ENCODE measurements at places on chromosomes 11 and 22. TPM values are rescaled to one million over a fixed set of nuclear protein-coding genes. Genes with fewer than 3 reads are reported as not detected.

Gene TTC36
- 0.97 TPM for total RNA-seq

Gene INS
- not detected for total RNA-seq

Gene ENTHD1
- total RNA-seq = not detected

Gene ZNF215
- total RNA-seq = 6.5 TPM

Gene TENM4
- total RNA-seq = 21.3 TPM

Gene POU2AF2
- total RNA-seq = not detected

Gene DDTL
- total RNA-seq = 3.0 TPM

Gene MUC6
- not detected for total RNA-seq

Gene RNH1
- total RNA-seq = 276 TPM

Gene SCO2
- 2.6 TPM for total RNA-seq

Gene GLYAT
- not detected for total RNA-seq

Gene SSTR3
- total RNA-seq = not detected

Gene HOATZ
- not detected for total RNA-seq

Gene CSF2RB
- total RNA-seq = 2.6 TPM

Gene CST6
- total RNA-seq = not detected

Gene CHRDL2
- not detected for total RNA-seq

Gene PLA2G3
- total RNA-seq = 0.43 TPM

Gene C11orf97
- not detected for total RNA-seq

Gene FAM83F
- total RNA-seq = not detected

Gene PNPLA5
- not detected for total RNA-seq

Gene ZC3H12C
- total RNA-seq = 15.5 TPM

Gene OR2AT4
- not detected for total RNA-seq

Gene ALG8
- 60.9 TPM for total RNA-seq

Gene MPZL2
- not detected for total RNA-seq

Measured in fibroblast of villous mesenchyme (primary cell).